ENCODE measurements at places on chromosomes 5 and 9.

- no peak for DNase-seq
These were observed 297.5 kb upstream of the TNC start for GRCh38 chr9:115415450-115415849.

- DNase-seq, result no peak
These were observed 26.7 kb upstream of the IZUMO3 start for GRCh38 chr9:24572406-24572805.

DNA sequence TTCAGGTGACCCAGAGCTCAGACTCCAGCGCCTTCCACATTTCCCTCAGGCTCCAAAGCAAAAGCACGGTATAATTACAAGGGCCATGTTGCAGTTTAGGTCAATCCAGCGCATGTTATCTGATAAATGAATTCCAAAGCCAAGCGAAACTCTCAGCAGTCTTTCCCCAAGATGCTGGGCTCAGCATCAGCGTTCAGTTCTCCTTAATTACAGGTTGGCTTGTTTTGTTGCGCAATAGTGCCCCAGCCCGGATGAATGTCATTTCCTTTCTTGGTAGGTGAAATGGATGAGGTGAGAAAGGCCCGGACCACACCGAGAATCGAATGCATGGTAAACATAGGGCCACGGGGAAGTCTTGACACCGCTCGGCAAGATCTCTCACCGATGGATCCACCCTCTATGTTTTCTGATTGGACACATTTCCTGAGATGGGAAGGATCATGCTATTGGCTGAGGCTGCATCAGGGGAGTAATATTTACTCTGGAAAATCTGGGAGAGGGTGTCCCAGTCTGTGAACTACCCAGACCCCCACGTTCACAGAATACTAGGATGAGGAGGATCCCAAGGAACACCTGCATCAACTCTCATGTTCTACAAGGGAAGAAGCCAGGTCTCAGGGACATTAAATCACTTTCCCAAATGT, 221.2 kb upstream of the ANKRD55 start:
- DNase-seq, result no peak

DNA sequence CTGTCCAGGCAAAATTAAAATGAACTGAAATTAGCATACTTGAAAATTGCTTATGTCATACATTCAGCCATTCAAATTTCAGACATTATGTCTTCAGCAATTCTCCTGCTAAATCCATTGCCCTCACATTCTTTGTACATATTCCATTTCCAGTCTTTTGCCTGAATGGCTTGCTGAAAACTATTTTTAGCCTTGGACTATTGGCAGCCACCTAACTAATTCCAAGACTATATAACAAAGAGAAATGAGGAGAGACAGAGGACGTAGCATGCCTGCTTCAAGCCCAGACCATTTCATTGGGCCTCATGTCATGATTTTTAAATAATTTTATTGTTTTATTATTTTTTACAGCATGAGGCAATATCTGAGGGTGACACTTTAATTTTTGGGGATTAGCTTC, 100.3 kb downstream of the MRPS30 start:
- no peak for DNase-seq

DNA sequence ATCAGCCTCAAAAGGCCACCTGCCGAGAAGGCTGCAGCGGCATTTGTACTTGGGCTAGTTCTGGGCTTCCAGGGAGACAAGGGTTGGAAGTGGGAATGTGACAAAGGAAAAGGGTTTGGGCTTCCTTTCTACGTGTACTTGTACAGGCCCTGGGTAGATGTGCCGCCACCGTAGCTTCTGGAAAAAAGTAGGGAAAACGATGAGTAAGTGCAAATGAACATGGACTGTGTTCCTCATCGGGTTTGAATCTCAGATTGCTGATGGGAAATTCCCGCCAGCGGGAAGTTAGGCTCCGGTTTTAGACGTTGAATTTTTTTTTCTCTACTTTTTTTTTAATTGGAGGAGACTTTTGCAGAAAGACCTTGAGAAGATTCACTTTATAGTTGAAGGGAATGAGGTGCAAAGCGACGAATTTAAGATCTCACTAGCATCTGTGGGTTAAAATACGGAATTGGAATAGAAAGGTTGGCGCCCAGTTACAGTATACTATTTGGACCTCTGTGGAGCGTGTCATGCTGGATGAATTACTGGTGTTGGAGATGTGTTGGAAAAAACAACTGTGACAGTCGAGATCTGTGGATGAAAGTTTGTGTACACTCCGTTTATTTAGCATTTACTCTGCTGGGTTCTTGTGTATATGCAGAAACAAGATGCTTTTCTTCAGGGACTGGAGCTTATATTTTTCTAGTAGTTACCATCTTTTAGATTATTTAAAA, 1.2 kb downstream of the G3BP1 start:
- no peak for DNase-seq

DNA sequence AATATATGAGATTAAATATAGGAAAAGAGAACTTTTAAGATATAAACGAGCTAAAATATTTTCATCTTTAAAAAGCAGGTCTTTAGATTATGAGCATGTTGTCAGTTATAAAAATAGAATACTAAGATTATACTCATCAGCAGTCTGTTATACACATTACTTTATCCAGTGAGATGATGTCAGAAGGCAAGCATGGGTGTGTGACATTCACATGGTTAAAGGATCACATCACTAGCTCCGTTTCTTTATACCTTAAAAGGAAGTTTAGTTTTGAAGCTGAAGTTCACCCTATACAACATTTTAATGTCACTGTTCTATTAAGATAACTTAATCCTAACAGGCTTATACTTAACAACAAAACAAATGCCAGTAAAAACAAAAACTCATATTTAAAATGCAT, 59.6 kb downstream of the RICTOR start:
- DNase-seq, result no peak

- no peak for DNase-seq
These were observed 233.8 kb upstream of the MPDZ start for GRCh38 chr9:13513286-13513685.

DNA sequence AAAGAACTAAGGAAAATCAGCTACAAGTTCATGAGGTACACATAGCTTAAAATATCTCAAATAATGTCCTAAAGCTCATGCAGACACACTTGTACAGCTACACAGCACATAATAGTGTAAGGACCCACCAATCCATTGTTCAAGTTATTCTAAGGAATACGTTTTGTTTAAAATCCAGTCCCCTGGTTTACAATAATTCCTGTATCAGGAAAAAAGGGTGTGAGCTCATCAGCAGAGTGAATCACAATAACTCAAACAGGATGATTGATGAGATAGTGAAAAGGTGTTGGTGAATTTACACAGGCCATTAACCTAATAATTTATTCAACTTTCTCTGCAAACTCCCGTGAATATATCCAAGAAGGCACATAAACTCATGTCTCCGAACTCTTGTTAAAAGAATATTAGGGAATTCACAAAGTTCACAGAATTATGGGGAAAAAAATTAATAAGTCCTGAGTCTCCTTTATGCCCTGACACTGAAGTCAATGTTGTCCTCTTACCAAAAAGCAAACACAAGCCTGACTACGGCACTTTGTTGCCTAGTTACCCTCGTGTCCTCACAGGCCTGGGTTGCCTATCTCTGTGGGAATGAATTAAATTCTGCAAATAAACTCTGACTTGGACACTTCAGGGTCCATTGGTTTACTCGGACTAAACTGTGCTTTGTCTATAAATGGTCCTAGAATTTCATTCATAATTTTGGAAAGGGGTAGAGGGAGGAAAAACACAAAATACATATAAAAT, 142.8 kb upstream of the PDE4D start:
- DNase-seq, result no peak

GRCh38 chr9:104287253-104287878, 193.3 kb downstream of the SMC2 start:
- DNase-seq, result no peak

- no peak for DNase-seq
These were observed 616 bp downstream of the RNF130 start for GRCh38 chr5:180070756-180071530.

DNA sequence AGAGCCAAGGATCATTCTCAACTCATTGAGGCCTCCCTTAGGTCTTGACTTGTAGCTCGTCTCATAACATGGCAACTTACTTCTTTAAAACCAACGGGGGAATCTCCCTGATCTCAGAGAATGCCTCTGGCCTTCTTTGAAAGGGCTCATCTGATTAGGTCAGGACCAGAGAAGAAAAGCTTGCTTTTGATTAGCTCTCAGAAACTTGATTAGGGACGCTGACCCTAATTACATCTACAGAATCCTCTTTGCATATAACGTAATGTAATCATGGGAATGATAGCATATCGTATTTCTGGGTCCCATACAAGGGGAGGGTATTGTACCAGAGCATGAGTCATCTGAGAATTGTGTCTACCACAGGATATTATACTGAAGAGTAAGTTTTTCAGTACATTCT, 125.1 kb upstream of the SH3GL2 start:
- DNase-seq, result no peak

GRCh38 chr5:141039517-141039916, 11.7 kb upstream of the PCDHB1 start:
- no peak for DNase-seq

- DNase-seq, result no peak
These were observed 489.1 kb downstream of the CDH18 start for GRCh38 chr5:19498852-19499251.

GRCh38 chr5:179788193-179788854, 5.5 kb upstream of the LTC4S start:
- no peak for DNase-seq

DNA sequence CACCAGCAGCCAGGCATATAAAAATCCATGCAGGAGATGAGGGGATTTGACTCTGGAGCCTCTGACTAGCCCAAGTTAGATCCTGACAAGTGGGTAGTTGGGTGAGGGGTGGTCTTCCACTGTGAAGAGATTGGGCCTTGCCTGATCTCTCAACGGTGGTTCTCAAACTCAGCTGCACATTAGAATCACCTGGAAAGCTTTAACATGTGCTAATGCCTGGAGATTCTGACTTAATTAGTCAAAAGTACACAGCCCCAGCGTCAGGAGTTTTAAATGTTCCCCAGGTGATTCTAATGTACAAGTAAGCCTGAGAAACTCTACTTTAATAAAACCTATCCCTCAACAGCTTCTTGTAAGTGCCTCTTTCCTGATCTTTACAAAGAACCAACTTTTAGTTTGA, 57.5 kb downstream of the GCNT4 start:
- no peak for DNase-seq

DNA sequence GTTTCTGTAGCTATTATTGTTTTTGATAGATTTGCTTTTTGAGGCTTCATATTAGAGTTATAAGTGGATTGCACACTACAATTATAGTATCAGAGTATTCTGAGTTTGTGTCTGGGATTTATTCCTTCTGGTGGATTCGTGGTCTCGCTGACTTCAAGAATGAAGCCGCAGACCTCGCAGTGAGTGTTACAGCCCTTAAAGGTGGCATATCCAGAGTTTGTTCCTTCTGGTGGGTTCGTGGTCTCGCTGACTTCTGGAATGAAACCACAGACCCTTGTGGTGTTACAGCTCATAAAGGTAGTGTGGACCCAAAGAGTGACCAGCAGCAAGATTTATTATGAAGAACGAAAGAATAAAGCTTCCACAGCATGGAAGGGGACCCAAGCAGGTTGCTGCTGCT, 6.9 kb upstream of the EMB start:
- DNase-seq, result no peak

DNA sequence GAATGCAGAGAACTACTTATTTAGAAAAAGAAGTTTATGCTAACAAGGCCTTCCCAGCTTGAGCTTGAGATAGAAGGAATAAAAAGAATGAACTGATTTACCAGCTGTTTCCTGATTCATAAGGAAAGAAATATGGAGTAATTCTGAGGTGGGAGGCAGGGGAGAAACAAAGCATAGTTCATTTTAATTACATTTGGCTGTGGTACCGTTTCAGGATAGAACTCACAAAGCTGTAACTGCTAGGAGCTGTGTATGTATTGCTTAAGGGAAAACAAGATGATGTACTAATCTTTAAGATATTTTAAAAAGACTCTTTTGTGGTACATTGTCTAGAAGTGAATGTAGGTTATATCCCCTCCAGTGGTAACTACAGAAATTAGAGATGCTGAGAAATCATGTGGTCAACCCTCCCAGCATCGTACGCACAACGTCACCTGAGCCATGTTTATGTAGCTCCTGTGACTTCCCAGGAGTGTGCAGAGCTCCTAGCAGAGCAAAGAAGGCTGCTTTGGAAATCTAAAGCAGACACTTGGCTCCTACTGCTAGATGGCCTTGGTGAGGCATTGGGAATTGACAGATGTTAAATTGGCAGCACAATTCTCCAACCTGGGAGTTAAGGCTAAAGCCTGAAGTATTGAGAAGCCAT, 208.3 kb upstream of the VLDLR start:
- DNase-seq, result no peak

GRCh38 chr5:10585518-10585915, 21.6 kb downstream of the ANKRD33B start:
- DNase-seq, result no peak

DNA sequence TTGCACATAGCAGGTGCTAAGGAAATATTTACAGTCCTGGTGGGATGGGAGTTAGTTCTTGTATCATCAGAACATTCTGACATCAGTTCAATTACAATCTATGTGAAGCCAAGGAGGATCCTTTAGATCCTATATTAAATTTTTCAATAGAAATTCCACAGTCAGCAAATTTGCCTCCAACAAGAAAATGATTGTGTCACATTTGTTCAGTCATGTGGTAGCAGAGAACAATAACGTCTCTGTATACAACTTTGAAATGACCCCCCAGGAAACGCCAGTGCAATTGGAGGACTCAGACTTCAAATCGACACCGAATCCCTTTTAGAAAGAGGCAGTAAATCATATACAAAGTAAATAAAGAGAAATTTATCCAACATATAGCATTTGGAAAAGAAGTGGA, 392.1 kb downstream of the DTWD2 start:
- DNase-seq, result no peak

DNA sequence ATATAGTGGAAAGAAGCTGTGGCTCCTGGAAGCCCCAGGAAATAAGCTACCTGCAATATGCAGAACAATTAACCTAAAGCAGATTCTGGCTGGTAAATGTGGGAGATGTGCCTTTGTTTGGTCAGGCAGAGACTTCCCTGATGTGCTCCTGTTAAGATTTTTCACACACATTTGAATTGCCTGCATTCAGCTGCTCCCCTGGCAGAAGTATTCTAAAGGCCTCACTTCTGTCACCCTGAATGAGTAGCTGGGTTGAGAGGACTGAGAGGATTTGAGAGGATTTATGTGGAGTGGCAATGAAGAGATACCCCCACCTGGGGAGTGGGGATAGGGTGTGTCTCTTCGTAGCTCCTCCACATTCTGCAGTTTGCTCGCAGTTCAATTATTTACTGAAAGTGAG, 130.5 kb downstream of the ST8SIA4 start:
- DNase-seq, result peak; percentile 19

Data from WERI-Rb-1 (cell line).